Stimulated activated CD8-positive, alpha-beta memory T cell treated with anti-CD3 and anti-CD28 coated beads, Interleukin-4, amount 100 ng/mL, for 4 hours (primary cell): ENCODE measurements at places on chromosomes 3 and 15.

DNA sequence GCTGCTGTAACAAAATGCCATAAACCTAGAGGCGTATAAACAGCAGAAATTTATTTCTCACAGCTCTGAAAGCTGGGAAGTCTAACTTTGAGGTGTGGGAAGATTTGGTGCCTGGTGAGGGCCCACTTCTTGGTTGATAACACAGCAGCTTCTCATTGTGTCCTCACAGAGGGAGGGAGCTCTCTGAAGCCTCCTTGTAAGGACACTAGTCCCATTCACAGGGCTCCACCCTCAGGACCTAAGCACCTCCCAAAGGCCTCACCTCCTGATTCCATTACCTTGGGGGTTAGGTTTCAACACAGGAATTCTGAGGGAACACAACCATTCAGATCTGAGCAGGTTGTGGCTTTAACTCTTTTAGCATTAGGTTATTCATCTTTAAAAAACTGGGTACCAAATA, 380.3 kb upstream of the ATP10A start:
- DNase-seq: no peak

GRCh38 chr15:91133511-91133910, 33.5 kb downstream of the SV2B start:
- no peak for DNase-seq

- DNase-seq: no peak
These were observed 98.6 kb downstream of the RPL39L start for GRCh38 chr3:187040516-187041361.

GRCh38 chr3:171700653-171701052, 109.6 kb downstream of the PLD1 start:
- no peak for DNase-seq
